ENCODE measurements at places on chromosomes 1 and 21.

DNA sequence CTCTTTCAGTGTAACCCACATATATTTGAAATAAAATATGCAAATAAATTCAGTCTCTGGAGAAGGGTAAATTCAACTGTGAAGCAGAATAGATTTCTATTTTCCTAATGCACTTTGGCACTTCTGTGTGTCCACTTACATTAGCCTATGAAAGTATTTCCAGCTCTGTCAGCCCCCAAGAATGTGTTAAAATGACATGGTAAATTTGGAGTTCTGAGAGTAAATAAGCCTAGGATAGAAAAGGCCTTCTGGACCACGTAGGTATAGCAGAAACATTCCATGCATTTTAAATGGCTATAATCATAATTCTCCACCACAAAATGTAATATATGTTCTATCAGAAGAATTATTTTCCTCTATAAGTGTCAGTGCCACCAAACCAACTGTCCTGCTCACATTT is 276.2 kb downstream of the NEGR1 start:
- DNase-seq = no peak

DNA sequence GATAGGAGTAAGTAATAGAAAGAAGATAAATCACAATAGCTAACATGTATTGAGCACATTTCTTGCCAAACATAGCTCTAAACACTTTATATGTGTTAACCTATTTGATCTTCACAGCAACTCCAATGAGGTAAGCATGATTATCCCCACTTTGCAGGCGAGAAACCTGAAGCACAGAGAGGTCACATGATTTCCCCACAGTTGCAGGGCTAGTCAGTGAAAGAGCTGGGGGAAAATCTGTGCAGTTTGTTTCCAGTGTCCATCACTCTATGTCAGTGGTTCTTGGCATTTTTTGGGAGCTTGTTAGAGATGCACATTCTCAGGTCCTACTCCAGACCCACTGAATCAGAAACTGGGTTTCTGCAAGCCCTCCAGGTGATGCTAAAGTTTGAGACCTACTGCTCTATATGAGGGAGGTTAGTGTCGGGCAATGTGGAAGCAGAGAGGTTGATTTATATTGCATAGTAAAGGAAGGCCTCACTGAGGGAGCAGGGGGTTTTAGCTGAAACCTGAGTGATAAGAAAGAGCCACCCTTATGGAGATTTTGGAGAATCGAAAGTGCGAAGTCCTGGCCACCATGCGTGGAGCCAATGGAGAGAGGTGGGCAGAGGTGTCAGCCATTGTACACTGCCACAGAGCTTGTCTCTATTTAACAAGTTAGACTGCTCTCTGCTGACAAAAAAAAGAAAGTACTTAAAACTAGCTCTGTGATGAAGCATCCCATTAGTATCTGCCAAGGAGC is 20.9 kb downstream of the MCOLN3 start:
- DNase-seq = no peak

GRCh38 chr1:234093741-234094140 is 189.3 kb downstream of the SLC35F3 start:
- DNase-seq = no peak

- no peak for DNase-seq
These were observed 345.4 kb downstream of the DUSP10 start for GRCh38 chr1:221396526-221396925.

GRCh38 chr1:70438529-70438928 is 27.5 kb downstream of the CTH start:
- no peak for DNase-seq

DNA sequence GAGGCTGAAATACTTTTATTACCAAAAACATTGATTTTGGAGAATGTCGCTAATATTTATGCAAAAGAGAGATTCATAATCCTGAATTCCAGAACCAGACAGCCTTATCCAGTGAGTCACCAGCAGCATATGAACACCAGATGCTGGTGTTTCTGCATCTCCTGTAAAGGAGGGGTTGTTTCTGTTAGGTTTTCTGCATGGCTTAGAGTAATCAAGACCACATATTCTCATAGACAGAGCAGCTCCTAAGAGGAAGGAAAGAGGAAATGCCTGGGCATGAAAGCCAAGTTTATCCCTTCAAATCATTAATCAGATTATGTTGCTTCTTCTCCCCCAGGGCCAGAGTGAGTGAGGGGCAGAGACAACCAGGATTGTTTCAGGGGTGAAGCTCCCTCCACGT is 86.2 kb downstream of the NGF start:
- no peak for DNase-seq
